ENCODE measurements at places on chromosomes 12 and 14.

DNA sequence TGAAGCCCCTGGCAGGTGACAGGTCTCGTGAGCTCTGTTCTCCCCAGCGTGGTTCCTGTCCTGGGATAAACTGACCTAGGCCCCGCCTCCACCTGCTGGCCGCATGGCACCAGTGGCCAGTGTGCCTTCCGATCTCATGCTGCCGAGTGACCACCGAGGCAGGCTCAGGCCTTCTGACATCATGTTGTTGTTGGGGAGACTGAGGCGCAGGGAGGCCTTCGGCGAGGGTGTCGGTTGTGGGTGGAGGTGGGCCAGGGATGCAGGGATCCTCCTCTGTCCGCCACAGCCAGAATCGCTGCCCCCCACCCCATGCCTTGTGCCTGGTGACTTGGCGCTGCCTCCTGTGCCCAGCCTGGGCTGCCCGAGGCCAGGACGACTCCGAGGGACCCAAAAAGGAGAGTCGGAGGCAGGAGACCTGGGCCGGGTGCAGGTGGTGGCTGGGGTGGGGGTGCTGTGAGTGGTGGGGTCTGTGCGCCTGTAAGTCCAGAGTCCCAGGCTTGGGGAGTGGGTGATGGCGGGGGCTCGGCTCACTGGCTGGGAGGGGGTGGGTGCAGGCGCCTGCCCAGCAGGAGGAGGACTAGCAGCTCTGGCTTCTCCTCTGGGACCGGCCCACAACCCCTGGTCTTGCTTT is 24.3 kb downstream of the ASPG start:
- DNase-seq: no peak

GRCh38 chr14:21093769-21094681 is 4.4 kb downstream of the ZNF219 start:
- no peak for DNase-seq

DNA sequence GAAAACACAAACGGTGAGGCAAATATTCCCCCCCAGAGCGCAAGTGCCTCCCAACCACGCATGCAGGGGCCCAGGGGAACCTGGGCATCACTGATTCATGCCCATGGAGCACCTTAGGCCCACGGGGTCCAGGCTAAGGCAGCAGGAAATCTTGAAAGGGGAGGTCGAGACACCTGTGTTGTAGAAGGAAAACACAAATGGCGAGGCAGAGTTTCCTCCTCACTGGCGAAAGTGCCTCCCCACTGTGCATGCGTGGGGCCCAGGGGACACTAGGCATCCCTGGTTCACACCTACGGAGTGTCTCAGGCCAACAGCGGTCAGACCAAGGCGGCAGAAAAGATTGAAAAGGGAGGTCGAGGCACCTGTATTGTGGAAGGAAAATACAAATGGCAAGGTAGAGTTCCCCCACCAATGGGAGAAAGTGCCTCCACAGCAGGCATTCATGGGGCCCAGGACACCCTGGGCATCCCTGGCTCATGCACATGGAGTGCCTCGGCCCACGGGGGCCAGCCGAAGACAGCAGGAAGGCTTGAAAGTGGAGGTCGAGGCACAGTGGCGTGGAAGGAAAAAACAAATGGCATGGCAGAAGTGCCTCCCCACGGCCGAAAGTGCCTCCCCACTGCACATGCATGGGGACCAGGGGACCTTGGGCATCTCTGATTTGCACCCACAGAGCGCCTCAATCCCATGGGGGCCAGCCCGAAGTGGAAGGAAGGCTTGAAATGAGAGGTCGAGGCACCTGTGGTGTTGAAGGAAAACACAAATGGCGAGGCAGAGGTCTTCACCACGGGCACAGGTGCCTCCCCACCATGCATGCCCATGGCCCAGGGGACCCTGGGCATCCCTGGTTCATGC is 368.8 kb downstream of the ALG10 start:
- no peak for DNase-seq

- no peak for DNase-seq
These were observed 175.3 kb upstream of the RTL1 start for GRCh38 chr14:101078892-101079221.

DNA sequence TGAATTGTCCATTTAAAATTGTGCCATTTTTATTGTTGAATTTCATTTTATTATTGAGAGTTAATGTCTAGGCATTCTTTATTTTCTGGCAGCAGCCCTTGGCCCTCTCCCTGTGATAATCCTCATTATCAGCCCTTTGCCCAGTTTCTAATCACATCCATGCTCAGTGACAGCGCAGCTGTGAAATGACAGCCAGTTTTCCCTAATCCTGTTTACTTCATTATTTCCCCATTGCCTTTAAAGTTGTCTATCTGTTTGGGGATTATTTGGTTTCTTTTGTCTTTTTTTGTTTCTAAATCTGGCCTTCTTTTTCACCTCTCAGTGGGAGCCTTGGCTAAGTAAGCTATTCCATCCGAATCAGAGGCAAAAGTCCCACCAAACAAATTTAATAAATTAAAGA is 476.9 kb downstream of the SLC6A15 start:
- DNase-seq: no peak

GRCh38 chr14:102197317-102197853 is 57.7 kb downstream of the WDR20 start:
- no peak for DNase-seq

DNA sequence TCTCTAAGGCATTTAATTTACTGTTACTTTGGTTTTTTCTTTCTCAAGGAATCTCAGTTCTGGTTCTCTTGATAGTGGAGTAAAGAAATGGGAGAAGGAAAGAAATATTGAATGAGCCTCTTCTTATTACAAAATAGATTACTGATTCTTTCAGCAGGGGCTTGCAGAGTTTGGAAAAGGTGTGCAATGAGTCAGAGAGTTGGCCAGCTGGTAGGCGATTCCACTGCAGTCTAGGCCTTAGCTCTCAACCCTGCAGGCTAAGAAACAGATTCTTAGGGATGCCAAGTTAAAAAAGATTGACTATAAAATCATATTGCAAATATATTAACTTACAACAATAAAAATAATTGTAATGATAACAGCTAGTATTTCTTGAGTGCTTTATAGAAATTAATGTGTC is 25.8 kb downstream of the NR1H4 start:
- no peak for DNase-seq

GRCh38 chr12:20188930-20189653 is 179.2 kb upstream of the PDE3A start:
- no peak for DNase-seq

DNA sequence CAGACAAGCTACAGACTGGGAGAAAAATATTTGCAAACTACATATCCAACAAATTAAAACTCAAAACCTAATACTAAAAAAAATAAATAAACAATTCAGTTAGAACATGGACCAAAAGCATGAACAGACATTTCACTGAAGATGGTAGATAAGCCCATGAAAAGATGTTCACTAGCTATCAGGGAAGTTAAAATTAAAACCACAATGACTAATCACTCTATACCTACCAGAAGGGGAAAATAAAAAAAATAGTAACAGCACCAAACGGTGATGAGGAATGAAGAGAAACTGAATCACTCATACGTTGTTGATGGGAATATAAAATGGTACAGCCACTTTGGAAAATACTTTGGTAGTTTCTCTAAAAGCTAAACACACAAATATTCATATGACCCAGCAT is 31.1 kb upstream of the DHRS7 start:
- no peak for DNase-seq

DNA sequence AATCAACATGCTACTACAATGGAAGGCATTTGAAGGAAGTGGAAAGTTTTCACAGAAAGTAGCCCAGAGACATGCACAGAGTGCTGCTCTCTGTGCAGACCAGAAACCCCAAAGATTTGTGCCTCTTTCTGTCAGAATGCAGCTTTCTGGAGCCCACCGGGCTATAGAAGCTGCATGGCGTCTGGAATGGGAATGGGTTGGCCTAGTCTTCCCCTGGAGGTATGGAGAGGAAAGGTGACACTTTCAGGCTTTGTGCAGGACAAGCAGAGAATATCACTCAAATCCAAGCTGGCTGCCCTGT is 21.3 kb upstream of the ZFP36L1 start:
- no peak for DNase-seq

DNA sequence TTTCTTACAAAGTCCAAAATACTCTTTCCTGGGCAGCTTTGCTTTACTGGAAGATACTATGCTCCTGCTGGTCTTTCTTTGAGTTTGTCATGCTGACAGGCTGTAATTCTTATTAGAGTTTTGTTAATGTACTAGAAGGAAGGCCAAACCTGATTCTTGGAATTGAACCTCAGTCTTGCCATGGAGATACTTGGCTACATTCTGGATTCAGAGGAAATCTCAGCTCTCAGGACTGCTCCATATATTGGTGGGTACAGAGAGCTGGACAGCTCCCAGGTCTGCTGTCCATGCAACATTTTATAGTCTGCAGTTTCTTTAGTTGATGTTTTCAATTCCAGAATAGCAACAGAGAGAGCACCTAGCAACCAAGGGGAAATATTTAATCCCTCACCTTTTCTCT is 363.1 kb upstream of the STXBP6 start:
- DNase-seq: no peak

DNA sequence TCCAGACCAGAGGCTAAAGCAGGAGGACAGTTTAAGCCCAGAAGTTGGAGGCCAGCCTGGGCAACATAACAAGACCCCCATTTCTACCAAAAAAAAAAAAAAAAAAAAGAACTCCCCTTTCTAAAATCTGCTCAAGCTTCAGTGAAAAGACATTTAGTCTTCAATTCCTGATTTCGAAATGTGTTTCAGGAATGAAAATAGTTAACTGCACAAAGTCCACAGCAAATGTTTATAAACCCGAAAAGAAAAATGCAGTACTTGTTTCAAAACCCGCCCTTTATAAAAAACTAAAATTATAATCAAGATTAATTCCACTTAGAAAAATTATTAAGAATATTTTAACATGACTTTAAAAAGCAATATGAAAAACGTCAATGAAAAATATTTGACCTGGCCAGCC is 12.1 kb downstream of the ATXN2 start:
- DNase-seq: no peak

GRCh38 chr12:108425238-108425795 is 86.2 kb upstream of the CMKLR1 start:
- DNase-seq: no peak

GRCh38 chr12:8057306-8057705 is 8.9 kb downstream of the C3AR1 start:
- DNase-seq: no peak

- no peak for DNase-seq
These were observed 144.8 kb downstream of the PIWIL1 start for GRCh38 chr12:130482448-130482847.

- no peak for DNase-seq
These were observed 313.1 kb upstream of the GARIN6 start for GRCh38 chr12:99334285-99335056.

GRCh38 chr12:104790296-104791125 is 167.6 kb downstream of the SLC41A2 start:
- DNase-seq: peak; percentile 17

- no peak for DNase-seq
These were observed 52.6 kb upstream of the NID2 start for GRCh38 chr14:52121441-52121840.

DNA sequence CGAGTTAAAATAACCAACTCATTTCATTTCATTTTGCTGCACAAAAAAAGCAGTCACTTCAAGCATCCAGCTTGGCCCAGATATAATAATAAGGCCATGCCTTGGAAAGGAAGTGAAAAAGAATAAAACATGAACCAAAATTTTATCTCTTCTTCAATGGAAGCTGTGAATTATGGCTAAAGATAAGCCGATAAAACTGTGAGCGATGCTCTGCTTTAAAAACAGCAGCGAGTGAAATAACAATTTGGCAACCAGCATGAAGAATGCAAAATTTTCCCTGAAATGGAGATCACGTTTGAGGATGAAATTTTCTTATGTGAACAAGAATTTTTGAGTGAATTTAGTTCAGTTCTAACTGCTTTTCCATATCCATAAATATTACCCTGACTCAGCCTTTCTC is 70.4 kb downstream of the KCNC2 start:
- DNase-seq: no peak

- no peak for DNase-seq
These were observed 741.6 kb downstream of the FSCB start for GRCh38 chr14:43765474-43765873.

DNA sequence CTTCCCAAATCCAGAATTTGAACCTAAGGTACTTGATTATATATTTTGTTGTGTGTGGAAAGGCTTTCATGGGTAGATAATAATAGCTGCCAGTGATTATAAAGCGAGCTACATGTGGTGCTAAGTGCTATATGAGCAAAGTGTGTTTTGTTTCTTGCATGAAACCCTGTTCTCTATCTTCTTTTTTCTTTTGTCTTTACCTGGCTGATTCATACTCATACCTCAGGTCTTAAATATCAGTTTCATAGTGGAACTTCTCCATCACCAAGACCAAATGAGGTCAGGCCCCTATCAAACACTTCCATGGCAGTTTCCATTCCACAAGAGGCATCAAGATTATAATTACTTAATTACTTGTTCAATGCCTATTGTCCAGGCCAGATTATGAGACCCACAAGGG is 6.9 kb downstream of the MAP3K9 start:
- no peak for DNase-seq

DNA sequence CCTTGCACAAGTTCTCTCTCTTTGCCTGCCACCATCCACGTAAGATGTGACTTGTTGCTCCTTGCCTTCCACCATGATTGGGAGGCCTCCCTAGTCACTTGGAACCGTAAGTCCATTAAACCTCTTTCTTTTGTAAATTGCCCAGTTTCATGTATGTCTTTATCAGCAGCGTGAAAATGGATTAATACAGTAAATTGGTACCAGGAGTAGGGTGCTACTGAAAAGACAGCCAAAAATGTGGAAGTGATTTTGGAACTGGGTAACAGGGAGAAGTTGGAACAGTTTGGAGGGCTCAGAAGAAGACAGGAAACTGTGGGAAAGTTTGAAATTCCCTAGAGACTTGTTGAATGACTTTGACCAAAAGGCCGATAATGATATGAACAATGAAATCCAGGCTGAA is 27.9 kb downstream of the STYK1 start:
- no peak for DNase-seq

GRCh38 chr12:115920395-115921183 is 356.9 kb downstream of the MED13L start:
- DNase-seq: no peak

- DNase-seq: no peak
These were observed 21.0 kb upstream of the HMGA2 start for GRCh38 chr12:65803251-65803650.

DNA sequence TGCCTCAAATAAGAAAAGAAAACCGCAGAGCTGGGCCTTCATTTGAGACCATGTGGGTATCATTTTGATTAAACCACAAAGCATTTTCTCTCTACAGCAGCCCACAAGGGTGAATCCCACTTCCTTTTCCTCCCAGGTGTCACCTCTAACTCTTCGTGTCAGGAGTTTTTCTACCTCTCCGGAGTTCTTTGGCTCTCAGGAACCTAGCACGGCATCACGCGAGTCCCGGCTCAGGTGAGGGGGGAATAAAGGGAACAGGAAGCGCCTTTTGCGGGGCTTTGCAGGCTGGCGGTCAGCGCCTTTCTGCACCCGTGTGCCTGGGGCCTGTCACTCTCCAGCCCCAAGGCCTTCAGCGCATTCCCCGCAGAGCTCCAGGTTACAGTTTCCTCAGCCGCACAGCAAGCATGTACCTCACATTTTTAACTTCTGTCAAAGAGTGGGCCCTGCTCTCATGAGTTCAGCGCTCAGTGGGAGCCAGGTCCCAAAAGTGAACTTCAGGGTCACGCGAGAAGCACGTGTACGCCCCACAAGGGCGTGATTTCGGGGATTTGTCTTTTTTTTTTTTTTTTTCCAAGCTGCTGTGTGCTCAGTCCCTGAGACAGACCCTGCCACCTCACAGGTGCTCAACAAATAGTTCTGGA is 740 bp upstream of the PRPF40B start:
- DNase-seq: no peak
